ENCODE measurements at places on chromosomes 12 and 14. TPM values are rescaled to one million over a fixed set of nuclear protein-coding genes. Genes with fewer than 3 reads are reported as not detected.
A peak's percentile ranks its signal among the peaks of the same experiment; 100 is the strongest.

DNA sequence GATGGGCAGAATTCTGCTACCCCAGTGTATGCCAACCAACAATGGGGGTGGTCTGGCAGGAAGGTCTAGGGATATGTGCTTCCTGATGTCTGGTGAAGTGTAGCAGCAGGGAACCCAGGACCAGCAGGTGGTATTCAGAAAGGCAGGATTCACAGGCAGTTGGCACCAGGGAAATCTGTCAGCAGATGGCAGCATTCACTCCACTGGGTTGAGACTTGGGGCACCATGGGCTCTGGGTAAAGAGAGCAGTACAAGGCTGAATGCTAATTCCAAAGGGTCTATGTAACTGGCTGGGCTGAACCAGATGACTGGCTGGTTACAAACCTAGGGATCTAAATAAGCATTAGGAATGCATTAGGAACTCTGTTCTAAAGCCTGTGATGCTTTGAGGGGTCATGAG is 466.9 kb upstream of the STXBP6 start:
- H3K4me1 ChIP-seq, result no peaks in the 10 kb centered on the region
- H3K27me3 ChIP-seq, result no peaks in the 10 kb centered on the region
- DNase-seq, result no peak
- no peaks in the 10 kb centered on the region for H3K36me3 ChIP-seq

DNA sequence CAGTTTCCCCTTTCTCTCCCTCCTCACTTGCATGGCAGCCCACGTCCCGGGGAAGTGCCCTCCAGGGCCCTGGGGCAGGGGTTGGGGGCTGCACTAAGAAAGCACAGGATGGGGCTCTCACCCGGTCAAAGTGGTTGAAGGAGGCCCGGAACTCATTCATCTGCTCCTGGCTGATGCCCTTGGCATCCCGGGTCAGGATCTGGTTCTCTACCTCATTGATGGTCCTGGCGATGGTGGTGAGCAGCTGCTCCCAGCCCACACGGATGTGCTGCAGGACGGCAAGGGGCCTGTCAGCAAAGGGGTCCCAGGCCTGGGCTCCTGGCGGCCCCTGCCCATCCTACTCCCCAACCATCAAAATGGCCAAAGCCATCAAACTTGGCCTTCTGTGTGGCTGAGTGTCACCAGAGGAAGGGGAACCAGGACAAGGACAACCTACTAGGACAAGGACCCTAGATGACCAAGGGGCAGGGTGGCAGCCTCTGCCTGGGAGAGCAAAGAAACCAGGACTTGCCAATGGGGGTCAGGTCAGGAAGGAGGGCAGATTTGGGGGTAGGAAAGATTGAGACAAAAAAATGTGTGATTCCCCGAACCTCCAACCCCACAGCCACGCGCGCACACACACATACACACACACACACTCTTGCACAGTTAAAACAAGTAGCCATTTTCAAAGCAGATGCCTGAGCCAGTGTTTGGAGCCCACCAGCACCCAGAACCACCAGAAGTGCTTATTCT is 87.1 kb upstream of the ZFP36L1 start:
- peaks cover 82% of the 10 kb centered on the region for H3K36me3 ChIP-seq
- H3K4me1 ChIP-seq, result no peaks in the 10 kb centered on the region
- H3K27me3 ChIP-seq, result no peaks in the 10 kb centered on the region
- DNase-seq, result no peak
- H3K27ac ChIP-seq, result no peak overlapping the region
- no peak overlapping the region for H3K4me3 ChIP-seq

DNA sequence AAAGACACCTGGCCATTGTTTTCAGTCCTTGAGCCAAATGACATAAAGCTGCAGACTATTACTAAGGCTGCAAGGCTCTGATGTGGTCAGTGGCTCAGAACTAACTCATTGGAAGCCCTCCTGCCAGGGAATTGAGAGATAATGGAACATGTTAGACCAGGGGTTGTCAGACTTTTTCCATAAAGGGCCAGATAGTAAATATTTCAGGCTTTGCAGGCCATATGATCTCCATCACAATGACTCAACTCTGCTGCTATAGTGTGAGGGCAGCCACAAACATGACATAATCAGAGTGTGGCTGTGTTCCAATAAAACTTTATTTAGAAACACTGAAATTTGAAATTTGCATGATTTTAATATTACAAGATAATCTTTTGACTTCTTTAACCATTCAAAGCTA is 140.3 kb downstream of the TMEM30B start:
- no peaks in the 10 kb centered on the region for H3K36me3 ChIP-seq
- H3K4me3 ChIP-seq, result no peak overlapping the region
- no peak for DNase-seq
- no peaks in the 10 kb centered on the region for H3K4me1 ChIP-seq

DNA sequence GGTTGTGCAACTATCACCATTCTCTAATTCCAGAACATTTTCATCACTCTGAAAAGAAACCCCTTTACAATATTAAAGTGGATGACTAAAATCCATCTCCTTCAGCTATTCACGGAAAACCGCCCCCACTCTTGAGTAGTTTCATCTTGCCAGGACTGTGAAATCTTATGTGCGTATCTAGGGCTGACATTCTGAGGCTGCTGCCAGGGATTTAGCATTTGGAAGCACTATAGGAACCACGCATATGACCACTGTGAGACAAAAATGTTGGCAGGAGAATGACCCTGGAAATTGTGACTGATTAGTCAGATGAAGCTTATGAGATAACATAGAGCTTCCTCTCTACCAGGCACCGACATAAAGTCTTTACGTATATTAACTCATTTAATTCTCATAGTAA is 305.2 kb upstream of the PDE3A start:
- H3K27me3 ChIP-seq, result no peaks in the 10 kb centered on the region
- no peak for DNase-seq
- H3K36me3 ChIP-seq, result no peaks in the 10 kb centered on the region
- no peaks in the 10 kb centered on the region for H3K4me1 ChIP-seq
- no peak overlapping the region for H3K27ac ChIP-seq
- H3K4me3 ChIP-seq, result no peak overlapping the region

GRCh38 chr12:67710582-67710981 is 62.0 kb downstream of the DYRK2 start:
- H3K4me3 ChIP-seq, result no peak overlapping the region
- no peaks in the 10 kb centered on the region for H3K36me3 ChIP-seq
- no peaks in the 10 kb centered on the region for H3K27me3 ChIP-seq
- no peaks in the 10 kb centered on the region for H3K4me1 ChIP-seq
- no peak for DNase-seq
- H3K27ac ChIP-seq, result no peak overlapping the region

- peak overlapping the region; percentile 10 for H3K27ac ChIP-seq
- peaks cover 4% of the 10 kb centered on the region for H3K36me3 ChIP-seq
- H3K4me3 ChIP-seq, result no peak overlapping the region
- H3K4me1 ChIP-seq, result peaks cover 51% of the 10 kb centered on the region
- H3K27me3 ChIP-seq, result no peaks in the 10 kb centered on the region
- no peak for DNase-seq
Observed at GRCh38 chr12:104471336-104471735, 14.6 kb downstream of the CHST11 start.

The ADAM20 gene
- total RNA-seq, result 0.14 TPM

DNA sequence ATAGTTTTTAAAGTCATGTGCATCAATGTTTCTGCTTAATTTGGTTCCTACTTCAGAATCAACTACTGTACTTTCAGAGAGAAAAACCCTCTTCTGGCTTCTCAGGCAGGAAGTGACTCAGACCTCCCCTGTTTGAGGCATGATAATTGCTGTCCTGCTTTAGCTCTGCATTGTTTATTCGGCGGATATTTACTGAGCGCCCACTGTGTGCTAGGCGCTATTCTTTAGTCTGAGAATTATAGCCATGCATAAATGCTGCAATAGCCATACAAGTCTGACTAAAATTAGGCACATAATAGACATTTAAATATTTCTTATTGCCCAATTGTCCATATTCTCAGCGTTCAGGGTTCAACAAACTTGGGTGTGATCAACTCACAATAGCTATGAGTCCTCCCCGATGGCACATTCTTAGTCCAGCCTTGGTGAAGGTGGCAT is 6.1 kb upstream of the AMIGO2 start:
- H3K27me3 ChIP-seq, result no peaks in the 10 kb centered on the region
- no peak overlapping the region for H3K27ac ChIP-seq
- peaks cover 25% of the 10 kb centered on the region for H3K4me1 ChIP-seq
- peak; percentile 78 for DNase-seq
- H3K4me3 ChIP-seq, result no peak overlapping the region

The KRT74 gene
- 0.30 TPM for total RNA-seq

The HNF1A gene
- not detected for total RNA-seq

- peak; percentile 16 for DNase-seq
- peaks cover 25% of the 10 kb centered on the region for H3K36me3 ChIP-seq
- H3K27ac ChIP-seq, result no peak overlapping the region
- no peak overlapping the region for H3K4me3 ChIP-seq
- H3K4me1 ChIP-seq, result no peaks in the 10 kb centered on the region
Observed at GRCh38 chr12:6735448-6736191, 11.8 kb downstream of the COPS7A start.

- H3K4me1 ChIP-seq, result peaks cover 41% of the 10 kb centered on the region
- no peak for DNase-seq
- peaks cover 96% of the 10 kb centered on the region for H3K27me3 ChIP-seq
Observed at GRCh38 chr12:53989227-53990113, 4.5 kb downstream of the HOXC10 start.

- DNase-seq, result no peak
- no peaks in the 10 kb centered on the region for H3K27me3 ChIP-seq
- no peak overlapping the region for H3K27ac ChIP-seq
- no peaks in the 10 kb centered on the region for H3K36me3 ChIP-seq
Observed at GRCh38 chr14:71314717-71315116, 407.5 kb downstream of the PCNX1 start.

The FSCB gene
- total RNA-seq, result not detected

The LHX5 gene
- total RNA-seq, result not detected

The IQSEC3 gene
- total RNA-seq, result 0.19 TPM

DNA sequence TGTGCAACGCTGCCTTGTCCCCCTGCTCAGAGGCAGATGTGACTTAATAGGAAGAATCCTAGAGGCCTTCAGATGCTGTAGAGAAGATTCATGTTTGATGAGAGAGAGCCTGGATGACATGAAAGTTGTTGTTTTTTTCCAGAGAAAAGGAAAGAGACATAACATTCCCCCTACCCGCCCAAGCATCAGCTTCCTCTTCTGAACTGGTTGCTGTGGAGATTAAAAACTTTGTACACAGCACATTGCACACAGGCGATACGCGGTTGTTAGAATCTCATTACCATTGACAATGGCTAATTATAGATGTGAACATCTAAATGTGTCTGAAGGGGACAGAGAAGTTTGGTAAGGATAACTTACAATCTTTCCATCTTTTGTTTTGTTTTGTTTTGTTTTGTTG is 13.6 kb upstream of the ETFBKMT start:
- no peak overlapping the region for H3K4me3 ChIP-seq
- no peaks in the 10 kb centered on the region for H3K36me3 ChIP-seq
- no peak overlapping the region for H3K27ac ChIP-seq
- no peaks in the 10 kb centered on the region for H3K4me1 ChIP-seq
- no peaks in the 10 kb centered on the region for H3K27me3 ChIP-seq

- no peak overlapping the region for H3K4me3 ChIP-seq
- no peaks in the 10 kb centered on the region for H3K36me3 ChIP-seq
- H3K27me3 ChIP-seq, result no peaks in the 10 kb centered on the region
Observed at GRCh38 chr12:126534495-126534894, 1469.3 kb downstream of the AACS start.

- no peaks in the 10 kb centered on the region for H3K27me3 ChIP-seq
- DNase-seq, result no peak
- no peaks in the 10 kb centered on the region for H3K4me1 ChIP-seq
- H3K4me3 ChIP-seq, result no peak overlapping the region
- no peak overlapping the region for H3K27ac ChIP-seq
Observed at GRCh38 chr14:29709490-29709889, 218.2 kb downstream of the PRKD1 start.

The MUCL1 gene
- not detected for total RNA-seq

The KMT2D gene
- 110 TPM for total RNA-seq

The IRAK3 gene
- 0.59 TPM for total RNA-seq

GRCh38 chr12:92424338-92424737 is 278.5 kb upstream of the PLEKHG7 start:
- no peak overlapping the region for H3K4me3 ChIP-seq
- no peaks in the 10 kb centered on the region for H3K27me3 ChIP-seq
- DNase-seq, result no peak
- no peaks in the 10 kb centered on the region for H3K36me3 ChIP-seq
- no peak overlapping the region for H3K27ac ChIP-seq

DNA sequence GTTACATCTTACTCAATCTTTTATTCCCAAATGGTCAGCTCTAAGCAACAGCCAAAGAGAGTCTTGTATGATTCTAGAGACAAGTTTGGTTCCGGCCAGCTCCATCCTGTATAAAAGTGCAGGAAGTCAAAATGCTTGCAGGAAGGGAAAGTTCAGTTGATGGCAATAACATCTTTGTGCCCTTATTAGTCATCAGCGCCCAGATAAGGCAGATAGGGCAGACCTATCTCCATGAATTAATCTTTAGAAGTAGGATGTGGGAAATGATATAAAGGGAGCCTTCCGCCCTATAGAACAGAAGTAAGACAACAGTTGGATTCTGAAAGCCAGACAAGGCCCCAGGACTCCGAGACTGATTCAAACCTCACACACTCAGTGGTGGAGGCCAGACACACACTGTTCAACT is 6.4 kb downstream of the GNS start:
- H3K27me3 ChIP-seq, result no peaks in the 10 kb centered on the region
- no peak for DNase-seq
- H3K4me3 ChIP-seq, result no peak overlapping the region
- H3K4me1 ChIP-seq, result peaks cover 4% of the 10 kb centered on the region
- H3K36me3 ChIP-seq, result peaks cover 17% of the 10 kb centered on the region

DNA sequence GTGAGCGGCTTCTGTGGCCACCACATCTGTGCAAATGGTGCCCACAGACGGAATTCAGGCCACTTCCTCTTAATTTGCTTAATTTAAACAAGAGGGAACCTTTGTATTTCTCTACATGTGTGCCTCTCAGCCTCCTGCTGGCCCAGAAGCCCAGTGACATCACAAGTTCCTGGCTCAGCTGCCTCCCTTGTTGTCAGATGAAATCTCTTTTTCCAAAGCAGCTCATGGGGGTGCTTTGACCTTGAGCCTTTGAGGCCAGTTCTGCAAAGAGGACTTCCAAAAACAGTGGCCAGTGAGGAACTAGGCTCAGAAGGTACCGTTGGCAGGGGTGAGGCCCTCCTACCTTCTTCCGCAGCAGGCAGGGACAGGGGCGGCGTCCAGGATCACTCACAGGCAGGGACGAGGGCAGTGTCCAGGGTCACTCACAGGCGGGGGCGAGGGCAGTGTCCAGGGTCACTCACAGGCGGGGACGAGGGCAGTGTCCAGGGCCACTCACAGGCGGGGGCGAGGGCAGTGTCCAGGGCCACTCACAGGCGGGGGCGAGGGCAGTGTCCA is 35.0 kb upstream of the GALNT9 start:
- no peaks in the 10 kb centered on the region for H3K36me3 ChIP-seq
- DNase-seq, result no peak
- no peak overlapping the region for H3K4me3 ChIP-seq
- H3K27me3 ChIP-seq, result no peaks in the 10 kb centered on the region
- no peak overlapping the region for H3K27ac ChIP-seq

DNA sequence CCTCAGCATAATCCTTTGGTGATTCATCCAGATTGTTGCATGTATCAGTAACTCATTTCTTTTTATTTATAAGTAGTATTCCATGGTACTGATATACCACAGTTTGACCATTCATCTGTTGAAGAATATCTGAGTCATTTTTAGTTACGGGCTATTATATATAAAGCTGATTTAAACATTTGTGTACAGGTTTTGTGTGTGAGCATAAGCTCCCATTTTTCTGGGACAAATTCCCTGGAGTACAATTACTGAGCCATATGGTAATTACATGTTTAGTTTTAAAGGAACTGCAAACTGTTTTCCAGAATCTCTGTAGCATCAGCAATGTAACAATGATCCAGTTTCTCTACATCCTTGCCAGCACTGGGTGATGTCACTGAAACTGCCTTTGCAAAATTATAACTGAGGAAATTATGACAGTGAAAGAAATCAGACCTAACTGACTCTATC is 236.2 kb upstream of the KRR1 start:
- no peak overlapping the region for H3K4me3 ChIP-seq
- no peaks in the 10 kb centered on the region for H3K27me3 ChIP-seq
- no peak for DNase-seq

The TRAFD1 gene
- 20.4 TPM for total RNA-seq

All from CD4-positive, alpha-beta T cell (primary cell).